ENCODE measurements at places on chromosomes 16 and 17.

DNA sequence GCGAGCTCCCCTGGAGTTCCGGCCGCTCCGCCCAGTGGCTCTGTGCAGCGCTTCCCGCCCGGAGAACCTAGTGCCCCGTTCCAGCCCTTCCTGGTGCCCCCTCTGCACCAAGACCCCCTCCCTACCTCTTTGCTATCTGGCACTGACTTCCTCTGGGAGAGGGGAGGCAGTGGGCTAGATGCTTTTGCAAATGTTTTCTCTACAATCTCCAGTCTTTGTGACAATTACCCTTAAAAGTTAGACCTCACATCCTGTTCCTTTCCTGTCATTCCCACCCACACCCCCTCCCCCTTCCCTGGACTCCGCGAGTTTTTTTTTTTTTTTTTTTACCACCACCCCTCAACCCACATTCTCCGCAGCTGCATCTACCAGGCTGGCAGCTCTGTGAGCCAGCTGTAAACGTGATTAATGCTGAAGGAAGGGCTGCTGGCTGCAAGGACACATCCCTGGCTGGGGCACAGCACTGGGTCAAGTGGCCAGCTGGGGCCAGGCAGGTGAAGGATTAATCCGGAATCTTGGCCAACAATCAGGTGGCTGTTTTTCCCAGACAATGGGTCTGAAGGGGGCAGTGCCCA, 101.5 kb downstream of the MGAT5B start:
- no peak for DNase-seq

DNA sequence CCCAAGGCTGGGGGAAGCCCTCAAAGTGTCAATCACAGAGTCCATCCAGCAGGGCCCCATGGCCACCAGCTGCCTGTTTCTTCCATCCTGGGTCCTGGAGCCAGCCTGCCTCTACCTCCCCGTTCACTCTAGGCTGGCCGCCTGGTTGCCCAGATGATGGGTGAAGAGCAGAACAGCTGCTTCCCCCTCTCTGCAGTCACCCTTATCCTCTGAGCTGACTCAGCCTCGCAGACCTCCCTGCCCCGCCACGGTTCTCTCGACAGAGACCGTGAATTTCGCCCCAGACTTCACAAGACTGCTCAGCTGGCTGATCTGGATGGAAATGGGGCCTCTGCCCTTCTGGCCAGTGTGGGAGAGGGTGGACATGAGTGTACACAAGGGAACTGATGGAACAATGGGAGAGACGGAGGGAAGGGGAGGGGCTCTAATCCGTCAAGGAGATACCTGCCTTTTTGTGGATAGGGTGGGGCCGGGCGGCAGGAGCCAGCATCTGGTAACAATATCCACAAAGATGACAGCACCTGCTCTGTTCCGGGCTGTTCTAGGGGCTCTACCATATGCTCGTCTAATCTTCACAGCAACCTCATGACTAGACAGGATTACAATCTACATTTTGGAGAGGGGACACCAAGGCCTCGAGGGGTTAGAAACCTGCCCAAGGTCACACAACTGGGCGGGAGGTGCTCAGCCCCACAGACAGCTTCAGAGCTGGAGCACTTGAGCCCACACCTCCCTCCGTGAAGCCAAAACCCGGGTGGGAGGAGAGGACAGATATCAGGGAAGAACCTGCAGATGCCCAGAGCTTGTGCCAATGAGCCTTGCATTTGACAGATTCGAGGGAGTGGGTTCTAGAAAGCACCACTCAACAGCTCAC, 136.0 kb downstream of the SDK2 start:
- DNase-seq, result no peak

- DNase-seq, result no peak
Measured at GRCh38 chr17:78787444-78787843, 5.4 kb upstream of the CYTH1 start.

DNA sequence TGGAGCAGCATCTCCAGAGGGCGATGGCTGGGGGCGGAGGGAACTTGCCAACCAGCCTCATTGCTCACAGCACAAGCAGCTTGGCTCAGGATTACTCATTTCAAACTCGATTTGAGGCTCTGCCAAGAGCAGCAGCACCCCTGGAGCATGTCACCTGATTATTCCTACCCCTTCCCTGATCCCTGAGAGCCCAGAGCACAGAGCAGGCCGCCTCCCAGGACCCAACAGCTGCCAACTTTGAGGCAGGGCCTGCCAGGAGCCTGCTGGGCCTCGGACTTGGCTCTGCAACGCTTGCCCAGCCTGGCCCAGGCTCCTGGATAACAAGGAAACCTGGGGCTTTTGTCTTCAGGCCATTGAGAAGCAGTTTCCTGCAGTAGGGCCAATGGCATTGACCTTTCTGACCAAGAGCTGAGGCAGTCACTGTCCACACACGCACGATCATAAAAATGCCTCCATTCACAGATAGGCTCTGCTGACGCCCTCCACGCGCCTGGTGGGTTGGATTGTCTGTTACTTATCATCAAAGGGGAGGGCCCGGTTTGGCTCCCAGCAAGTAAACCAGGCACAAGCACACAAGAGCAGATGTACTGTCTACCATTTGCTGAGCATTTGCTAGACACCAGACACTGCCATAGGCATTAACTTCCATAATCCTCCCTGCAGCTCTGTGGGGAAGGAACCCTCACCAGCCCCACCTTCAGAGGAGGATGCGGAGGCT, 406.6 kb upstream of the EEF2KMT start:
- no peak for DNase-seq

DNA sequence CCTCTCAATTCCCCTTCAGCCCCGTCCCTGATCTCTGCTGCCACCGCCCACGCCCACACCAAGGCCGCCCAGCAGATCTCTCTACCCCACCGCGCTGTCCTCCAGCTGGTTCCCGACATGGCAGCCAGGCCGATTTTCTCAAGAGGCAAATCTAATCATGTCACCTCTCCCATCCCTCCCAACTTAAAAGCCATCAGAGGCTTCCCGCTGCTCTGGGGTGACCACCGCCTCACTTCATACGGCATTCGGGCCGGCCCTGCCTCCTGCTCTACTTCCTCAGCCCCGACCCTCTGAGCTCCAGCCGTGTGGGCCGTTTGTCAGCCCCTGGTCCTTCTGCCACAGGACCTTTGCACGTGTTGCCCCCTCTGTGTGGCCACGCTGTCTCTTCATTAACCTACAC, 63.2 kb downstream of the RPH3AL start:
- no peak for DNase-seq

GRCh38 chr16:81841722-81842121, 62.6 kb downstream of the PLCG2 start:
- DNase-seq, result no peak

- no peak for DNase-seq
Measured at GRCh38 chr17:43881181-43881580, 26.2 kb downstream of the MPP2 start.

GRCh38 chr17:55664287-55664686, 58.4 kb downstream of the TMEM100 start:
- no peak for DNase-seq

DNA sequence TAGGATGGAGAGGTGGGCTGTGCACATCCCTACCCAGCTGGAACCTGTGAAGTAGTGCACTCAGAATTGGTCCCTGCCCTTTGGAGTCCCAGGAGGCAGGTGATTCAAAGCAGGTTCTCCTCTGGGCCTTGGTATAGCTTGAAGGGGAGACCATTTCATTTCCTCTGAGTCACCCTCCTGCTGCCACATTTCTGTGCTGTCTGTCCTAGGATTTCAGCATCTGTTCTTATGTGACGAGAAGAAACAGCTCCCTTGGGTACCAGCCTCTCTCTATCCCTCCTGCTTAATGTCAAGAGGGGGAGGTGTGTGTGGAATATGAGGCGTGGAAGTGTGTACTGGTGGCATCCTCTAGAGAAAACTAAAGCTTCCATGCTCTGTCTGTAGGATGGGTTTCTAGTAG, 5.0 kb upstream of the NFE2L1 start:
- DNase-seq, result no peak
